ENCODE measurements at places on chromosomes 2 and 18.

DNA sequence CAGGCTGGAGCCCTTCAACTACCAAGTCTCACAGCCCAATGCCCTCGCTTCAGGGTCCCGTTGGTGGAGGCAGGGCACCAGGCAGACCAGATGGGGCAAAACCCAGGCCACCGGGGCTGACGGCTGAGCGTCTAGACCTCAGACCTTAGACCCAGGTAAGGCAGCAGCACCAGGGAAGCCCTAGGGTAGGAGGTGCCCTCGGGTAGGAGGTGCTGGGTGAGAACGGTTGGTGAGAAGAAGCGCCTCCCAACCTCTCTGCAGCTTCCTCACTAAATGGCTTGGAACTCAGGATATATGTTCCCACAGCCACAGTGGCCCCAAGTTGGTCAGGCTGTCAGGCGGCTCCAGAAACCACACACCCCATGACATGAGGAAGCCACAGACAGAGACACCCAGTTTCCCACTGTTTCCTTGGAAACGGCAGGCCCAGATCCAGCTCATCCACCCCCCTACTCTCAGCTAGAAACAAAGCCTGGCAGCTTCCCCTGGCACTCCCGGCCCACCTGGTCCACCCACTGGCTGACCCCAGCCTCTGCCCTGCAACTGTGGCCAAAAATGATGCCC is 13.1 kb upstream of the MLPH start:
- no peak for DNase-seq

- peak; percentile 92 for DNase-seq
Measured at GRCh38 chr2:230793572-230794359, 71.0 kb upstream of the ITM2C start.

DNA sequence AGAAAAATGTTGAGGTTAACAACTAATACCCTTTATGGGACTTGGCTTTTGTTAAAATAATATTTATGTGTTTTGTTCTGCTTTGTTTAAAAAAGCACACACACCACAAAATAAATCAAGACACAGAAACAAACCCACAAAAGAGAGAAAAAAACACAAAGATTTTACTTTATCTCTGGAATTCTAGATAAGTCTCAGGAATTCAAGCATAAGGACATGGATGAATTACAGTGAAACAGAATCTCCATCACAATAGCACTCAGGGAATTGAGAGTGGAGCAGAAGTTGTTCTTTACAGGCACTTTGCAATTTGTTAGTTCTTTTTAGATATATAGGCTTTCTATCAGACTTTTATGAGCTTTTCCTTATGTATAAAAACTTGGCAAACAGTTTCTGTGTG is 360.9 kb upstream of the ZC3H15 start:
- DNase-seq: no peak

- no peak for DNase-seq
Measured at GRCh38 chr18:44895176-44895798, 214.6 kb downstream of the SETBP1 start.
